ENCODE measurements at places on chromosomes 7 and 10. TPM values are rescaled to one million over a fixed set of nuclear protein-coding genes. Genes with fewer than 3 reads are reported as not detected.

The SCIN gene
- not detected for total RNA-seq

DNA sequence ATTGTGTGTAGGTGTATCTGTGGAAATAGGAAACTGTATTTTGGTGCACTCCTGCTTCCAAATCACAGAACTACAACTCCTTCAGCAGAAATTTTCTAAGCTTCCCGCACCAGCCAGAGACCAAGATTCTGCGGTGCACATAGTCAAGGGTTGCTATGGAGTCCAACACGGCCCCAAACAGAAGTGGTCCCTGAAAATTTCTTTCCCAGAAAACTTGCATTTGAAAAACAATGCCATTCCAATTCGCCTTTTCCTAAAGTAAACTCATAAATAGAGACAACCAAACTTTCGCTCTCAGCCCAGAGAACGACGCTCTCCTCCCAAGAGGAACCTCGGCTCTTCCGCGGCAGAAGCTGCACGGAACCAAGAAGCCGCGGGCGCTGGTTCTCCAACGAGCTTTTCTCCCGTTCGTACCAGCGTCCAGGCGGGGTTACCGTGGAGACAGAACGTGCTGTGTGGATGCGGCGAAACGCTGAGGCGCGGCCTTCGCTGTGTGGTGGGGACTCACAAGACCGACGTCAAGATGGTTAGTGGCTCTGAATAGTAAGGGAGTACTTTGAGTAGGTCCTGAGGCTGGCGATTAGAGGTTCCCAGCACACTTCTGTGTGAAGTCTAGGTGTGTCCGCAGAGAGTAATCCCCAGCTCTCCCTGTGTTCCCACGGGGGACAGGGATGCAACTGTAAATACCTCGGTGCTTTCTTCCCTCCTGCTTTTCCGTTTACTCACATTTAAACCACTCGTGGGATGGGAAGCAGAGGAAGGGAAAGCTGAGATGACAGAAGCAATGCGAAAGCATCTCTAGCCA lies 24.0 kb upstream of the ZC3HAV1 start:
- peak; percentile 96 for DNase-seq

DNA sequence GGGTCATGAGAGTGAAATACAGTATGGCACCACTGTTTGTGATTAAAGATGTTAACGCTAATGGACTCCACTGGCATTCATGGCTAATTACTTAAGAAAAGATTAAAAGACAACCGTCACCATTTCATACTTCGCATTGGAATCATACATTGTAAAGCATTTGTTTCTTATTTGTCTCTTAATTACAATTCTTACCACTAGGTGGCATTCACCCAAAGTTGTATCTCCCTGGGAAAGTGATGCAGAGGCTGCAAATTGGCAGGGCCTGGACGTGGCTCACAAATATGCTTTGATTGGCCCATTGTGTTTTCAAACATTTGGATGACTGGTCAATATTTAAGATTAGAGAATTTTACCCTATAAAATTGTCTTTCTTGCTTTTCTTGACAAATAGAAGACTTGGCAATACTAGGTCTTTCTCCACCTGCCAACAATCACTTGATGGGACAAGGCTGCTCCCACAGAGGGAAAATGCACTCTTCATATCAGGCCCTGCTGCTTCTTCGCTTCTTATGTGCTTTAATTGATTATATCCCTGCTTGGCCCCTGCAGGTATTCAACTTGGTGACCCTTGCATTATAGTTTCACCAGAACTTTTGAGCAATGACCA lies 72.1 kb upstream of the STARD3NL start:
- DNase-seq = peak; percentile 62

DNA sequence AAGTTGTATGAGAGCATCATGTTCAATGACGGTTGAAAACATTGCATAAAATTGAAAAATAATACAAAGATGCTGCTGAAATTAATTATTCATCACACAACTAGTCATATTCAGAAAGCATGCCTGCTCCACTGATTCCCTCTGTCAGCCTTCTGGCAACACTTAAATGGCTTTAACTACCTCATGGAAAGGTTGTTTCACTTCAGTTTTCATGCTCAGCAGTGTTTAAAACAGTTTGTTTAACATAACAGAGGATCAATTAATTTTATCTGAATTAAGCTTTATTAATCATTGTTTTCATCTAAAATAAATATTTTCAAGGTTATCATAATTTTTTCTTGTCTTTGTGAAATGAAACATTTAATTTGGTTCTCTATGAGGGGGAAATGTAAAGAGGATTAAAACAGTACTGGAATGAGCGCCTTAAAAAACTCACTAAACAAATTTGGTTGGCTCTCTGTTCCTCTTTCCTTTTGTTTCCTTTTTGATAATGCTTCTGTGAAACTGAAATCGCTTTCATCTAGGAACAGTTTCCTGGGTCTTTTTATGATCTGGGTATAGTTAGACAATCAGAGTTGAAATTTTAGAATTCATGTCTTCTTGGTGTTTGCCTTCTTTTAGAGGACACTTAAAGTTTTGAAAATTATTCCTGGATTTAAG lies 427.4 kb downstream of the SH2D4B start:
- no peak for DNase-seq

GRCh38 chr10:21535494-21535965 lies 1.5 kb downstream of the MLLT10 start:
- DNase-seq = peak; percentile 58

The GNB2 gene
- total RNA-seq = 211 TPM

DNA sequence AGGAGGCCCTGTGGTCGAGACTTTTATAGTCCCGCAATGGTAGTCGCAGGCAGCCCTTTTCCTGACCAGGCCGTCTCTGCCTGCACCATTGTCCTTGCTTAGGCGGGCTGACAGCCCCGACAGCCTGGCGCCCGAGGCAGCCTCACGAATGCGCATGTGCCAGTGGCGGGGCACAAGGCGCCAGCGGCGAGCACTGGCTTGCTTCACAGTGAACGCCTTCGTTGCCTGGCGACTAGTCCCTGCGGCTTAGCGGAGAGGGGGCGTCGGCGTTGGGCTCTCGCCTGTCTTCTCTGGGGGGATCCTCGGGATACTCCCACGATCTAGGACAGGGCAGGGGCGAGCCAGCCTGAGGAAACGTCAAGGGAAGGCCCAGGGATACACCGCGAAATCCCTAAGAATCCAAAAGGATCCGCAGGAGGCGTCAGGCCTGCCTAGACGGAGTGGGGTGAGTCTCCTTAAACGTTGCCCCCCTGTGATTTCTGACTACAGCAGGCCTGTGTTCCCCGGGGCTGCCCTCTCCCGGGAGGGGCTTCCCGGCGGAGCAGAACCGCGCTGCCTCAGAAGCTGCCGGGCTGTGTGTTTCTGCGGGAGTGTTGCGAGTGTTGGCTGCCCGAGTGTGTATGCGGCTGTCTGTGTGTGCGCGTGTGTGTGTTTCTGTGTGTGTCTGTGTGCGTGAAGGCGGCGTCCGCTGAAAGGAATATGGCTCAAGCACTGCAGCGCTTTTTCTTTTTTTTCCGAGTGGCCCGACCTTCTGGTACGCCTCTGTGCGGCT lies 20.5 kb upstream of the ZNF273 start:
- no peak for DNase-seq

DNA sequence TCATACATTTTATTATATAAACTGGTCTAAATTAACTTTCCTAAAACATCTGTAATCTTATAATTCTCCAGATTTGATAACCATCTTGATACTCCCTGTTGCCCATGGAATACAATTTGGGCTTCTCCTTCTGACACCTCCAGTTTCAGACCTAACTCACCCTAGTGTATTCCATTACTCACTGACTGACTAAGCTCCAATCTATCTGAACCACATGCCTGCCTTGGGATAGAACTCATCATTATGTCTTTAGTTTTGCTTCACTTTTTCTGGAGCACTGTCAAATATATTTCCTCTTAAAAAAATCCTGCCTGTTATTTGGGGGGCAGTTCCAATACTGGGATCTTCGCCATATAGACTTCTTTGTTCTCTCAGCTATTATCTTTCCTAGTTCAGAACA lies 4.9 kb upstream of the FOXP2 start:
- DNase-seq = no peak

- DNase-seq = no peak
Measured at GRCh38 chr7:28488061-28488791, 75.9 kb downstream of the CREB5 start.

- no peak for DNase-seq
Measured at GRCh38 chr7:139725077-139725476, 52.7 kb downstream of the HIPK2 start.

The GCC1 gene
- total RNA-seq = 14.8 TPM

The DPYSL4 gene
- total RNA-seq = 32.5 TPM

GRCh38 chr7:78072201-78072590 lies 273.6 kb downstream of the PHTF2 start:
- DNase-seq = no peak

The NPFFR1 gene
- total RNA-seq = not detected

The STEAP1 gene
- total RNA-seq = 1.1 TPM

DNA sequence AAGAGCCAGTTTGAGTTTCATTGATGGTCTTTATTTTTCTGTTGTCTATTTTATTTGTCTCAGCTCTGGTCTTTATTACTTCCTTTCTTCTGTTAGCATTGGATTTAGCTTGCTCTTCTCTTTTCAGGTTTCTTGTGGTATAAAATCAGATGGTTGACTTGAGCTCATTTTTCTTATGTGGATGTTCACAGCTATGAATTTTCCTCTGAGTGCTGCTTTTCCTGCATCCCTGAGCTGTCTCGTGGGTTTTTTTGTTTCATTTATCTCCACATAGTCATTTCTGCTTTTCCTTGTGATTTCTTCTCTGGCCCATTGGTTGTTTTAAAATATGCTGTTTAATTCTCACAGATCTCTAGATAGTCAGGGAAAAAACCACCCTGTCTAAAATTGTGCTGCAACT lies 19.7 kb downstream of the ADGRA1 start:
- DNase-seq = no peak

Measured in activated CD4-positive, alpha-beta T cell treated with anti-CD3 and anti-CD28 coated beads, Interleukin-2, amount 10 ng/mL, durations not matched to agents 24 days and 14 days (primary cell).